ENCODE measurements at places on chromosomes 16 and 17.

- no peak for DNase-seq
Observed at GRCh38 chr17:55654022-55654421, 68.6 kb downstream of the TMEM100 start.

DNA sequence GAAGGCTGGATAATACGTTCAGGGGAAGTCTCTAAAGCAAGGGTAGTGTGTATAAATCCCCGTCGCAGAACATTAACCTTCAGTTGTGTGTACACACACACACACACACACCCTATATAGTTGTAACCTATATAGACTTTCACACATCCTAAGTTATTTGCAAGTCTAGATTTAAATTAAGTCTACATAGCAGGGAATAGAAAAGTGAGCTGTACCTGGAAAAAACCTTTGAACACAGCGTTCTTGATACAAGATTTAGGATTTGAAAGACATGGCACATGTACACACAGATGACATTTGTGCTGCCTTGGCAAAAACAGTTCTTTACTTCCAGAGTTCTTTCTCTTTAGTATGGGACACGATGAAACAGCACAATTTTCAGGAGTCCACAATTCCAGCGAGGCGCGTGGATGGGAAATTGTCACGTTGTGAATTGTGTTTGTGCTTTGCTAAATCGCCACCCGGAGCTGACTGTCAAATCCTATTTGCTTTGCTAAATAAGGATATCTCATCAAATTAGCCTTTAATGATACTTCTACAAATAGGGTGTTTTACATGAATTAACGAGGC lies 233.9 kb downstream of the MRTFB start:
- no peak for DNase-seq

DNA sequence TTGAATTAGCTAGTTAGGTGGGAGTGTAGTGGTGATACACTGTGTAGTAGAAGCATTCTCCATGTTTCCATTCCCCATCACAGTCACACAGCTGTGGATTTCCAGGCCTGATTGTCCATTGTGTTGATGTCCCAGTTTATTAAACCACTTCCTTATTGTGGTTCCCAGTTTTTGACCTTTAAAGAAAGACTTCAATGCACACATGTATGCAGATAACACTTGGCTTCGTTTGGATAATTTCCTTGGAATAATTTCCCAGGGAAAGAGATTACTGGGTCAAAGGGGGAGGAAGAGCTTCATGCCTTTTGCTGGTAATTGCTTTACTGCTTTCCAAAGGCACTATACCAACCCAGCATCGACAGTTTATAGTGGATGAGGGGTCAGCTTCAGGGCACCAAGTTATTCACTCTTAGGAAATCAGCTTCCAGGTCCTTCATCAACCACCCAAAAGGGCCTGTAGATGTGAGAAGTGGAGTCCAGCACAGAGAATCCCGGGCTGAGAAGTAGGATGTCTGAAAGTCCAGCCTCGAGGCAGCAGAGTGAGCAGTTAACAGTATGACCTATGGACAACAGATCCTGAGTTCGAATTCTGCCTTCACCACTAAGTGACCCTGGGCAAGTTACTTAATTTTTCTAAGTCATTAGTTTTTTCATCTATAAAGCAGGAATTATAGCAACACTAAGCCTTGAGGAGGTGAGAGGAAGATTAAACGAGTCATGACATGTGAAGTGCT lies 31.3 kb upstream of the TNS4 start:
- DNase-seq = peak; percentile 44

GRCh38 chr16:50879873-50880695 lies 138.2 kb downstream of the CYLD start:
- DNase-seq = no peak

GRCh38 chr17:10120749-10121148 lies 77.7 kb downstream of the GAS7 start:
- DNase-seq = peak; percentile 35

DNA sequence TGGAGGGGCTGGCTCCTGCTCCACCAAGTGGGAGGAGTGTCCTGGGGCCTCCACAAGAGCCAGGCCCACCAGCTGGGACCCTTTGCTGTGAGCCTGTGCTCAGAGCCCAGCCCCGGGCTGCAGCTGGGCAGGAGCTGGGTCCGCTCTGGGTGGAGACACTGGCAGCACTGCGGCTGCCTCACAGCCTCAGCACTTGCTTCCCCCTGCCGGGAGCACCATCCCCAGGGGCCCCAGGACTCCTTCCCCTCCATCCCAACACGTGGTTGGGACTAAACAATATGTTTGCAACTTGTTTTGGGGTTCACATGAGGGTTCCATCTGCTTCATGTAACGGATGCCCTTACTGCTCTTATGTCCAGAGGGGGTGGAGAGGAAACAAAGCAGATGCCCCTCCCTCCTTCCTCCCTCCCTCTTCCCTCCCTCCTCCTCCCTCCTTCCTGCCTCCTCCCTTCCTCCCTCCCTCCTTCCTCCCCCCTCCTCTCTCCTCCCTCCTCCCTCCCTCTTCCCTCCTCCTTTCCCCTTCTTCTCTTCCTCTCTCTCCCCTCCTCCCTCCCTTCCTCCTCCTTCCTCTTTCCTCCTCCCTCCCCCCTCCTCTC lies 16.3 kb upstream of the CBFA2T3 start:
- DNase-seq = no peak

GRCh38 chr17:63819585-63820537 lies 7.4 kb upstream of the PSMC5 start:
- DNase-seq = no peak

DNA sequence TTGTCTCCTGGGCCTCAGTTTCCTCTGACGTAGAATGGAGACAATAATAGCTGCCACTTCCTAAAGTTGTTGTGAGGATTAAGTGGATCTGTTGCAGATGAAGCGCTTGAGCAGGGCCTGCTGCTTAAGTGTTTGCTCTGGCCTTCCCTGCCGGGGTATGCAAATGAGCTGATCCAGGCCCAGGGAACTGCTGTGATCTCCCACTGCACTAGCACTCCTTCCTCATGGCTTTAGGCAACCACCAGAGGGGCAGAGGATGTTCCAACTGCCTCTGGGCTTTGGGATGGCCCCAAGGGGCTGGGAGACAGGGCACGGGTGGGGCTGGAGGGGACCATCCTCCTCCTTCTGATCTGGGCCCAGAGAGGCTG lies 6.2 kb downstream of the SBK1 start:
- DNase-seq = no peak

- peak; percentile 30 for DNase-seq
Observed at GRCh38 chr16:50462793-50463507, 85.2 kb upstream of the NKD1 start.

DNA sequence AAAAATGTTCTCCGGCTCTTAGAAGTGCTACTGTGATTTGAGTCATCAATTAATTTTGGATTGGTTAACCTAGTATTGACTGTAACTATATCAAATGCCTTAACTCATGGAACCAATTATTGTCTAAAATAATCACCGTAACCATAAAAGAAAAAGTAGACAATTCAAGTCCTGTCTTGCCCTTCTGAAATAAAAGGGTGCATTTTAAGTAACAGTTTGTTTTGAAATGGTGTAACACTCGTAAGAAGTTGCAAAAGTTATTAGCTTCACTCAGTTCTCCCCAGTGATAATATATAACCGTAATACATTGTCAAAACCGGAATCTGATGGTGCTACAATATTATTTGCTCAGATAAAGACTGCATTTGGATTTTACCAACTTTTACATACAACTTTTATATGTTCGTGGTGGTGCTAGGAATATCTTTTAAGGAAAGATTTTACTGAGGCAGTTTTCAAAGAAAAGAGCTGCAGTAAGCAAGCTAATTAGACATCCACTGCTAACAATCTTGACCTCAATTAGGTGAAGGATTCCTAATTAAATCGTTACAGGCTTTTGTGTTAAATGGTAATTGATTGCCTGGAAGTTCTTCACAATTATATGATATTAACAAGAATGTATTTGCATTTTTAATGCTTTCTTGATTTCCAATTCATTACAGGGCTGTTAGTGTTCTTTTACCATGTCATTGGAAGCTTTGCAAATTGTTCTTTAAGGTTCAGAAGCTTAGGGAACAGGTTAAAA lies 413.1 kb upstream of the MON1B start:
- no peak for DNase-seq

DNA sequence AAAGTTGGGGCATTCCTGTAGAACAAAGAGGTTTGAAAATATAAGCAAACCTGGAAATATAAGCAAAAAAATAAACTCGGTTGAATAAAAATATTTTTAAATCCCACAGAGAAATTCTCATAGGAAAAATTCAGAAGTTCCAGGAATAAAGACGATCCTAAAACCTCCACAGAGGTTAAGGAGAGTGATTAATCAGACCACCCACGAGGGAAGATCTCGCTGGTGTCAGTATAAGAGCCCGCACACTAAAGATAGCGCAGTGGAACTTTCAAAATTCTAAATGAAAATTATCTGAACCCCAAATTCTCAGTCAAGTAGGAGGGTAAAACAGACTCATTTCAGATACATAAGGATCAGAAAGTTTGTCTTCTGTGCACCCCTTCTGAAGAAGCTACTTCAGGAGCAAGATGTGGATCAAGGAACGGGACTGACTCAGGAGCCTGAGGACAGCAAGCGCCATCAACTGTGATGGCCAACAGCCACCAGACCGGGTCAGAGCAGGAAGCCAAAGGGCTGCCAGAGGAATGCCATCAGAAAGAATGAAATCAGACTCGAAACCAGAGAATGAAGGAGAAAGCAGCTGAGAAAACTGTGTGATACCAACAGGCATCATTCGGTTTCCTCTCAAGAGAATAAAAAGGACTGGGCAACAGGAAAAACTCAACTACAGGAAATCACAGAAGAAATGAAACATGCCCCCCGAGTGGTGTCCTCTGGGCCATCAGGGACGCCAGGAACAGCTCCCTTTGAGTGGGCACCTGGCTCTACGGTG lies 66.9 kb downstream of the CYTH1 start:
- DNase-seq = no peak

GRCh38 chr17:82979718-82980117 lies 99.7 kb upstream of the METRNL start:
- no peak for DNase-seq

GRCh38 chr17:80812362-80813088 lies 179.1 kb upstream of the CHMP6 start:
- no peak for DNase-seq

- DNase-seq = peak; percentile 33
Observed at GRCh38 chr16:83964684-83965443, 3.2 kb upstream of the NECAB2 start.

DNA sequence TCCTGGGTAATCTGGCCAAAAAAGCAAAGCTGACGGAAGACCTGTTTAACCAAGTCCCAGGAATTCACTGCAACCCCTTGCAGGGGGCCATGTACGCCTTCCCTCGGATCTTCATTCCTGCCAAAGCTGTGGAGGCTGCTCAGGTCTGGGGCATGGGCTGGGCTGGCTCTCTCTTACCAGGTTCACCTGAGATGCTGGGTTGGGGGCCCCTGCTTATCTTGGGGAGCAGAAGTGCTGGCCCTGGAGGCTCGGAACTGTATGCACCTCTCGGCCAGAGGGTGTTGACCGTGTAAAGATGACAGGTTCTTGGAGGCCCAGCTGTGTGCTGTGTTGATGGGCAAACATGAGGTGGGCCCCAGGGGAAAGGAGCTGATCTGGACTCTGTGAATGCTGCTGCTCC lies 40.2 kb downstream of the GPT2 start:
- DNase-seq = no peak

GRCh38 chr17:44384281-44384822 lies 5.1 kb downstream of the ITGA2B start:
- no peak for DNase-seq

DNA sequence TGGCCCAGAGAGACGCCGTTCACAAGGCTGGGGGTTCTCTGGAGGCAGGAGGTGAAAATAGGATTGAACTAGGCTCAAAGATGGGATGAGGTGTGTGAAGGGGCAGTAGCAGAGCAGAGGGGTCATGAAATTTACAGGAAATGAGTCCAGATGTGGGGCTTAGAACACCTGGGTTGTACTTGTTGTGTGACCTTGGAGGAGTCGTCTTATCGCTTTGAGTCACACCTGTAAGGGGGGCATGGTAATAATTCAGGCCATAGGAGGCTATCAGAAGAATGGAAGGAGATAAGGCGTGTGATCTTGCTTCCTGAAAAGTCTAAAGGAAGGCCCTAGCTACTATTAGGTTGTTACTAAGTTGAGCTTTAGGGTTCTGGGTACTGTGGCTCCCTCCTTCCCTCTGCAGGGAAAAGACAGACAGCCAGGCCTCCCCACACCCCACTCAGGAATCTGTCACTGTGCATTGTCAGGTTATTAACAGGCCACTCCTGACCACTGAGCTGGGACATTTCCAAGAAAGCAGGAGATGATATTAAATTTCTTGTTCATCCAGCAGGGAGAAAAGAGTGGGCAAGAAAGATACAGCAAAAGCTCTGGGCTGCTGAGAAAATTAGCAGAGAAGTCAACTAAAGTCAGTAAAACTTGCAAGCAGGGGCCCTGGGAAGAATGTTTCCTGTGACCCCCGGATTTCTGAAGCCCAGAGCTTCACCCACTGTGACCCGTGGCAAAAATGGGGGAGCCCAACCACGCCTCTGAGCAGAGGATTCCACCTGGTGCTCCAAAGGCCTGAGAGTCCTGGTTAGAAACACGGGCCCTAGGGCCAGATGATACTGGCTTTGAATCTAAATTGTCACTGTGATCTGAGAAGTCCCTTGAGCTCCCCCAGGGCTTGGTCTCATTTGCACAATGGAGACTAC lies 6.0 kb upstream of the CDC42EP4 start:
- DNase-seq = no peak

DNA sequence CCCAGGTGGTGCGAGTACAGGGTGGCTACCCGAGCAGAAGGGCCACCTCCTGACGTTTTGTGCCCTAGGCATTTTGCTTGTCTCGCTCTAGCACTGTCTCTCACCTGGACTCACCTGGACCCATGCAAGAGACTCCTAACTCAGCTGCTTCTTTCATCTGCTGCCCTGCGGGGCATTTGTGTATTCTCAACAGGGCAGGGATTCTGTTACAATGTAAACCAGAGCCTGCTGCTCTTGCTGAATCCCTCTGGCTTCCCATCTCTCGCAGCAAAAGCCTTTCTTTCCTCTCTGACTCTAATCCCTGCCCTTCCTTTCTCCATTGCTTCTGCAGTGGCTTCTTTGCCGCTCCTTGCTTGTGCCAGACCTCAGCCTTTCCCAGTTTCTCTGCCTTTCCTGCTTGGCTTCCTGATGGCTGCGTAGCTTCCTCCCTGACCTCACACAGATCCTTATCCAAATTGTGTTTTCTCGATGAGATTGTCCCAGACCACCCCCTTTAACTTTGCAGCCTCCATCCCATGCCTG lies 10.2 kb downstream of the ARSG start:
- DNase-seq = no peak

- no peak for DNase-seq
Observed at GRCh38 chr16:70391881-70392481, 45.3 kb downstream of the DDX19A start.

GRCh38 chr17:39652587-39653315 lies 12.4 kb upstream of the TCAP start:
- no peak for DNase-seq

GRCh38 chr17:39151150-39151942 lies at the start of gene PLXDC1:
PLXDC1 (minus strand) TSS chr17:39151637; CDS start chr17:39151437, 200 bp downstream.
- DNase-seq = peak; percentile 58

- DNase-seq = no peak
Observed at GRCh38 chr16:10870808-10871156, 6.2 kb upstream of the CIITA start.

- no peak for DNase-seq
Observed at GRCh38 chr16:82761236-82761635, 134.5 kb downstream of the CDH13 start.

Data from right forelimb (tissue), 1 donor.